Coronary artery (tissue), 2 donors: ENCODE measurements at places on chromosomes 6 and 20.

- DNase-seq = no peak
Measured at GRCh38 chr6:46265373-46265772, 94.6 kb upstream of the ENPP5 start.

- DNase-seq = no peak
Measured at GRCh38 chr6:40299681-40300080, 287.5 kb downstream of the LRFN2 start.

DNA sequence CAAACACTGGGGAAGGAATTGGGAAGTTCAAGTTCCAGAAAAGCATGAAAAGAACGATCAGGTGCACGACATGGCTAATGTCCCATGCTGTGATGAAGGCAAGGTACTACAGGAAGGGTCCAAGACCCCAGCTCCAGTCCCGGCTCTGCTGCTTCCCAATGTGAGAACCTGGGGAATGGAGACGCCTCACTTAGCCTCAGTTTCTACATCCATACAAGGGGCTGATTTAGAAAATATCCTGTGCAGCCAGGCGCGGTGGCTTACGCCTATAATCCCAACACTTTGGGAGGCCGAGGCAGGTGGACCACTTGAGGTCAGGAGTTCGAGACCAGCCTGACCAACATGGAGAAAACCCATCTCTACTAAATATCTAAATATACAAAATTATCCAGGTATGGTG lies 80.7 kb upstream of the NFATC2 start:
- no peak for DNase-seq

- DNase-seq = no peak
Measured at GRCh38 chr20:48230216-48230615, 444.9 kb upstream of the SULF2 start.

- DNase-seq = no peak
Measured at GRCh38 chr6:30411515-30412207, 66.7 kb downstream of the RPP21 start.

- no peak for DNase-seq
Measured at GRCh38 chr20:40562031-40562430, 127.0 kb downstream of the MAFB start.

DNA sequence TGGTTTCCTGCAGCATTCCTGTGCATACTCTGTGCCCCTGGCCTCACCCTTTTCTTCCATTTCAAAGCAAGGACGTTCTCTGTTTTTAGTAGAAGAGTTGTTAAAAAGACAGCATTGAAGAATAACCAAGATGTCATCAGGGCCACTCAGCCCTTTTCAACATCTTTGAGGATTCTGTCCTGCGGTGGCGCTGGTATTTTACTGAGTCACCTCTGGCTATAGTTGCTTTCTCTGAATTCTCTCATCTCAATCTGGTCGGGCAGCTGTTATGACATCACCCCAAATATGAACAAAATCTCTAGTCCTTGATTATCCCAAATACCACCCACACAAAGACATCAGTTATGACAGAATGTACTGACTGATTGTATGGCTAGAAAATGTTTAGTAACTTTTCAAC lies 204.2 kb downstream of the GRIK2 start:
- DNase-seq = no peak

DNA sequence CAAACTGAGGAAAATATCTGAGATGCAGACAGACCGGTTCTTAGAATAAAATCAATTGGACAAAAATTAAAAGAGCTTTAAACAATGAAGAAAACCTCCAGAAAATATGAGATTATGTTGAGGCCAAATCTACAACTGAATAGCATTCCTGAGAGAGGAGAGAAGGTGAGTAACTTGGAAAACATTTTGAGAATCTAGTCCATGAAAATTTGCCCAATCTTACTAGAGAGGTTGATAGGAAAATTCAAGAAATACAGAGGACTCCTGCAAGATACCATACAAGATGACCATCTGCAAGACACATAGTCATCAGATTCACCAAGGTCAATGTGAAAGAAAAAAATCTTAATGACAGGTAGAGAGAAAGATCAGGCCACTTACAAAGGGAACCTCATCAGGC lies 437.7 kb upstream of the ADGRB3 start:
- no peak for DNase-seq

DNA sequence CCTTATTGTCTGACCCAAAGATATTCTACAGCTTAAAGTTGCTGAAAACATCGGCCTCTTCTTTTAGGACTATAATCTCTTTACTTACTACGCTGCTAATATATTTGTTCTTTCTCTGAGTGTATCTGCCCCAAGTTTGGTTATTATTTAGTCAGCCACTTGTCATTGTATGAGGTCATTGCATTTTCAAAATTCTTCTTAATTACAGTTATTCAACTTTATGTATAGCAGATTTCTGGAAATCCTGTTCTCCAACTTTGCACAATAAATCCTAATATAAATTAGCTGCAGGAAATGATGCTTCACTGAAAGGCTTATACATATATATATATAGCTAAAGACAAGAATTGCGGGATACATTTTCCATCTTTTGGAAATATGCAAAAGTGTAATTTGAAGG lies 88.5 kb upstream of the HIVEP1 start:
- DNase-seq = no peak

DNA sequence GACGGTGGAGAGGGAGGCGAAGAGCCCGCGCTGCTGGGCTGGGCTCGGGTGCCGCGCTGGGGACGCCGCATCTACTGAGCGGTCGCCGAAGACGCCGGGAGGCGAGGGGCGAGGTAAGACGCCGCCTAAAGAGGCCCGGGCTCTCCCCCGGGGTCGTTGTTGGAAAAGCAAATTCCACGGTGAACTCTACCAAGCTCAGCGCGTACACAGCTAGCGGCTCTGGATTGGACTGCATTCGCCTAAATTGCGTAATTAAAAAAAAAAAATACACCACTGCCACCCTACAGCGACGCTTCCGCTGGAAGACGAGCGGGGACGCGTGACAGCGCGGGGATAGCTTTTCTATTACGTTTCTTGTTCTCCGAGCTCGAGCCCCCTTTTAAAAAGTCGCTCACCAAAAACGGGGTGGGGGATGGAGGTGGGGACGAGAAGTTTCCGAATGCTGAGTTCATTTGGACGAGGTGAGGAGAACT lies 92.0 kb upstream of the PRDM1 start:
- no peak for DNase-seq

GRCh38 chr6:155377061-155377460 lies 62.8 kb upstream of the TFB1M start:
- DNase-seq = no peak

- no peak for DNase-seq
Measured at GRCh38 chr6:75171986-75172385, 33.9 kb downstream of the COL12A1 start.

DNA sequence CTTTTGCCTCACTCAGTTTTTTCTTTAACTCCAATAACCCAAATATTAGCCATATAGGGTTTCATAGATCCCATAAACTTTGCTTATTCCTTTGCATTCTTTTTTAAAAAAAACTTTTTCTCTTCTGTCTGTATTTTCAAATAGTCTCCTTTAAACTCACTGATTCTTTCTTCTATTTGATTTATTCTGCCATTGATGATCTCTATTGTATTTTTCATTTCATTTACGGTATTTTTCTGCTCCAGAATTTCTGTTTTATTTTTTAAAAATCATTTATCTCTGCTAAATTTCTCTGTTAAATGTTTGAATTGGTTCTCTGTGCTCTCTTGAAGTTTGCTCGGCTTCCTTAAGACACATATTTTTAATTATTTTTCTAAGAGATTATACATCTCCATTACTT lies 573.3 kb upstream of the MAN1A1 start:
- no peak for DNase-seq

GRCh38 chr20:39738651-39739050 lies 776.5 kb downstream of the DHX35 start:
- DNase-seq = no peak

DNA sequence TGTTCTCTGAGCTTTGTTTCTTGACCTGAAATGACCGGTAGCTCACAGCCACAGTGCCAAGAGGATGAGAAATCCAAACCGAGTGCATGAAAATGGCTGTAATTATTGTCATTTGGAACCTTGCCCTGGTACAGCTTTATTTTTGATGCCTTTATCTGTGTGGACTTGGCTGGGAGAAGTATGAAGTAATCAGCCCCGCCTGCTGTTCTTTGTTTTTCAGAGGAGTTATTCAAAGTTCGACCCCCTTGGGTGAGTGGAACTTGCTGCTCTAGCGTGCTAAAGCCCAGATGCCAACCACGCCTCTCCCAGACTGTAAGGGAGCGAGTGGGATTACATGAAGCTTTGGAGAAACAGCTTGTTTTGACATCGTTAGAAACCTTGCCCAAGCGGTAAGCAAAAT lies 48.3 kb downstream of the ECT2L start:
- DNase-seq = no peak

DNA sequence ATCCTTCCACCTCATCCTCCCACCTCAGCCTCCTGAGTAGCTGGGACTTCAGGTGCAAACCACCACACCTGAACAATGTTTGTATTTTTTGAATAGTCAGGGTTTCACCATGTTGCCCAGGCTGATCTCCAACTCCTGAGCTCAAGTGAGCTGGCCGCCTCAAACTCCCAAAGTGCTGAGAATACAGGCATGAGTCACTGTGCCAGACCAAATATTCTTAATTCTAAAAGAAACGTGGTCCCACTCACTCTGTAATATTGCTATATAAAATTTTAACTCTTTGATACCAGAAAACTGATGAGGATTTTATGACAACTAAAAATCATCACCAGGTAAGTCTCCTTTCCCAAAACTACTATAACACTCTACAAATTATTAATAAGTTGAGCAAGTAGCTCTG lies 716.8 kb upstream of the GJE1 start:
- DNase-seq = no peak

GRCh38 chr20:14820771-14821170 lies 483.4 kb upstream of the FLRT3 start:
- no peak for DNase-seq

DNA sequence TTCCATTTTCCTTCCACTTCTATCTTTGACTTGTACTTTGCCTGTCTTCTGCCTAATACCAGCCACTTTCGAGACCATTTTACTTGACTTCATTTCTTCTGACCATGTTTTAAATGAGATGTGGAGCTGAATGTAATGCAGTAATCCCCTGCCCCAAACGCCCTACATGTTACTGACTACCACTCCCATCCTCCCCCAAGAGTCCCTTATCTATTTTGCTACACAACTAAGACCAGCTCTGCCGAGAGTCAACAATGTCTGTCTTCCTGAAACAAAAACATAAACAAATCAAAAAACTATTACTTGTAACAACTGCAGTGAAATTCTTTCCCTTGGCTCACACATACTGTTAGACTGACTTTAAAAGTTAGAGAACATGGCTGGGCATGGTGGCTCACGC lies 27.1 kb upstream of the KIAA1586 start:
- no peak for DNase-seq

DNA sequence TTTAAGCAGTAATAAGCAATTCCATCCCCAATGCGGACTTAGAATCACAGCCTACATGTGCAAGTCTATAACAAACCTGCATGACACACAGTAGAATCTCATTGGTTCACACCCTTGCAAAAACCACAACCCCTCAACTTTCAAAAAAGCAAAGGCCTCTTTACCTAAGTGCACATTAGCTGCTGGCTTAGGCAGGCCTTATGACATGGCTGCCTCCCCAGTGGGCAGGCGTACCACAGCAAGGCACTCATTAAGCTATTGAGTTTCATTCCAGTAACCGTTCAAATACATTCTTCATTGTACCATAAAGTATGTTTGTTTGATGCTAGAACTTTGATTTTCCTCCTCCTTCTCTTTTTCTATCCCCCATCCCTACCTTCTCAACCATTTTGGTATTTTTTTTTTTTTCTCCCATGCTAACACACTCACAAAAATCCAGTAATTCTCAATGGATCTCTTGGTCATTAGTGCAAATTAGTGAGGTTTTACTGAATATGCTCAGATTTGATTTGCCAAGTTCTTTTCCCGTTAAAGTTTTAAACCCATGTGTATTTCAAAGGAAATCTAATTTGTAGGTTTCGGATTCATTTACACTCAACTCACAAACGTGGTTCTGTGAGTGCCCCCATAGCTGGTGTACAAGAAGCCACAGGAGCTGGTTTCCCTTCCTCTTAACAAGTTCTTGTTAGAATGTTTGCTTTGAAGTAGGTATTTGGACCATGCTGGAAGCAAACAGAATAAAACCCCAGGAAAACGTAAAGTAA lies 460.4 kb upstream of the RUNX2 start:
- no peak for DNase-seq

GRCh38 chr6:56663344-56663743 lies 20.7 kb upstream of the DST start:
- DNase-seq = no peak

DNA sequence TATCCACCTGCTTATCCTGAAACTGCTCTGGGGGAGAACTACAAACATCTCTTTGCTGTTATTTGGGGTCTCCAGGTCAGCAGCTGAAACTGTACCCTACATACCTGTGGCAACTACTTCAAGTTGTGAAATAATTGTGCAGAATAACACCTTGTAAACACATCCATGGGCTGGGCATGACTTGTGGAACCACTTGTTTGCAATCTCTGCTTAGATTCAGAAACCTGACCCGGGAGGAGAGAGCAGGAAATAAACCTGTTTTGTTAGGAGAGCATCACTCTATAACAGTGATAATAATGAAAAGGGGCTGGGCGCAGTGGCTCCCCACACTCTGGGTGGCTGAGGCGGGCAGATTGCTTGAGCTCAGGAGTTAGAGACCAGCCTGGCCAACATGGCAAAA lies 183.1 kb downstream of the NFATC2 start:
- no peak for DNase-seq

GRCh38 chr20:17339000-17339399 lies 112.2 kb downstream of the PCSK2 start:
- DNase-seq = no peak

- no peak for DNase-seq
Measured at GRCh38 chr20:51542571-51543421, at the start of gene NFATC2. Gene NFATC2, minus strand, starts transcription at chr20:51542719. Its CDS starts 220 bp downstream, at chr20:51542499.

- no peak for DNase-seq
Measured at GRCh38 chr6:129015721-129016120, 132.8 kb downstream of the LAMA2 start.

DNA sequence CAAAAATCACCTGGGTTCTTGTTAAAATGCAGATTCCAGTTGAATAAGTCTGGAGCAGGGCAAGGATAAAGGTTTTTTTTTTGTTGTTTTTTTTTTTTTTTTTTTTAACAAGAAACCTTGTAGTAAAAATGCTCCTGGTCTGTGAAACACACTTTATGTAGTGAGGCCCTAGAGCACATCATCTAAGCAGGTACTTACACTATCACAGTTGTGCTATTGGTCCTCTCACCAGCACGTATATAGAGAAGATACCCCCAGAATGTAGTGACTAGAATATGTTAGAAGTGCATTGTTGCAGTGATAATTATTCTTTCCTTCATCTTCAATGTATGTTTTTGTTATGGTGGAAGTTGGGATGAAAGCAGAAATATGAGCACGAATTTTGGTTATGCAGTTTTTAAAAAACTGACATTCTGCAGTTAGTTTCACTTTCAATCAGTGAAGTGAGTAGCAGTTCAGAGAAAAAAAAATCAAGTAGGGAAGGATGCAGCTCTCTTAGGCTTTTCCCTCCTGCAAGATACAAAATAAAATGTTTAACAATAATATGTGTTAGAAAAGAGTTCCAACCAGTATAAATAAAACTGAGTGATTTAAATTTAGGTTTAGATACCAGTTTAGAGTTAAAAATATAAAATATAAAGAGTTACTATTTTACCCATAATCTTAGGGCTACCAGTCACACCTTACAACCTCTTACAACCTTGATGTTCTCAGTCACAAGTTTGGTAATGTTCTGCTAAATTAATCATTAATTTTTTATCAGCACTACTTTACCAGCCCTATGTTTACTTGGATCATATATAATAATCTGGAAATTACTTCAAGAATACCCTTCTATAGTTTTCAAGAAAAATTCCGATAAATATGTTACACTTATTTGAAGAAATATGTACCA lies 9.2 kb upstream of the DEFB113 start:
- no peak for DNase-seq
